Stimulated activated CD8-positive, alpha-beta memory T cell treated with anti-CD3 and anti-CD28 coated beads, Interleukin-4, amount 100 ng/mL, for 24 hours (primary cell): ENCODE measurements at places on chromosomes 16 and 17.

GRCh38 chr17:51263006-51263405, 2.7 kb downstream of the UTP18 start:
- no peak for DNase-seq

DNA sequence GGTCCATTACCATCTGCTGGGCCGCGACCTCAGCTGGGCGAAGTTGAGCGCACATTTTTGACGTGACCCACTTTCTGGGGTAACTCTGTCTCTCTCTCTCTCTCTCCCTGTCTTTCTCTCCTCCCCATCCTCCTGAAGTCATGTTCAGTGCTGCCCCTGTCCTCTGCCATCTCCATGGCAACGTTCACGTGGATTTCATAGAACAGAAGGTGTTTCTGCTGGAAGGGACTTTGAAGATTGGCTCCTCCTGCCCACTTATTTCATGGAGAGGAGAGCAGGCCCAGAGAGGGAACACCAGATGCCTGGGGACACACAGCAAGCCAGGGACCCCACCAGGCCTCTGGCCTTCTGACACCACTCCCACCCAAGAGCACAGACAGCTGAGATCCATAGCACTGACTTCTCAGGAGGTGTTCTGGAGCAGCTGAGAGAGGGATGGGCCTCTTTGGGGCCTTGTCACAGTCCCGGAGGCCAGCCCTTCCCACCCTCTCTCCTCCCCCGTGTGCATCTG, 4.2 kb upstream of the CCNF start:
- no peak for DNase-seq

GRCh38 chr17:41930009-41930832, at the start of gene ODAD4:
Gene ODAD4, plus strand, starts transcription at chr17:41930617. Its CDS starts 107 bp downstream, at chr17:41930724.
- DNase-seq = peak; percentile 95

DNA sequence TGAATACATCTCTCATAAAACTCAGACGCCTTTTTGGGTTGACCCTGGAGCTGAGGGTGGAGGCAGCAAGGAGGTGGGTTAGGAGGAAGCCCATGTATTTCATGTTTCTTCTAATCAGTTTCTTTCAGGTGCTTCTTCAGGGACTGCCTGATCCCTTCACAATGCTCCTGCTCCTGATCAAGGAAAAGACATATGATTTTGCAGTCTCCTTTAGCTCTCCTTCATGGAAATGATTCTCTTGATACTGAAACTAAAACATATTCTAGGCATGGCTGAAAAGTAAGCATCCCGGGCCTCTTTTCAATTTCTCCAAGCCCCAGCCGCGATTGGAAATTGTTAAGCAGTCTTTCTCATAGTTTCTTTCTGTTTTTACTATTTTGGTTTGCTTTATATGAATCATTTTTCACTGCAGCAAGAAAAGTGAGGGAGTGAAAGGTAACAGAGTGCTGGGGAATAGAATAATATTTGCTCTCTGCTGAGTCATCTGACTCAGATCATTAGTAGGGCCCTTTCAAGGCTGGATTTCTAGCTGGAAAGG, 730.7 kb downstream of the CDH11 start:
- no peak for DNase-seq

GRCh38 chr17:8572764-8573163, 57.8 kb downstream of the MYH10 start:
- no peak for DNase-seq

GRCh38 chr16:52271088-52271750, 275.7 kb downstream of the TOX3 start:
- no peak for DNase-seq

GRCh38 chr16:1674751-1675664, 3.1 kb upstream of the JPT2 start:
- no peak for DNase-seq

- no peak for DNase-seq
Observed at GRCh38 chr17:80822021-80822699, 169.5 kb upstream of the CHMP6 start.

GRCh38 chr16:57422026-57422944, 17.7 kb downstream of the CCL17 start:
- DNase-seq = no peak

DNA sequence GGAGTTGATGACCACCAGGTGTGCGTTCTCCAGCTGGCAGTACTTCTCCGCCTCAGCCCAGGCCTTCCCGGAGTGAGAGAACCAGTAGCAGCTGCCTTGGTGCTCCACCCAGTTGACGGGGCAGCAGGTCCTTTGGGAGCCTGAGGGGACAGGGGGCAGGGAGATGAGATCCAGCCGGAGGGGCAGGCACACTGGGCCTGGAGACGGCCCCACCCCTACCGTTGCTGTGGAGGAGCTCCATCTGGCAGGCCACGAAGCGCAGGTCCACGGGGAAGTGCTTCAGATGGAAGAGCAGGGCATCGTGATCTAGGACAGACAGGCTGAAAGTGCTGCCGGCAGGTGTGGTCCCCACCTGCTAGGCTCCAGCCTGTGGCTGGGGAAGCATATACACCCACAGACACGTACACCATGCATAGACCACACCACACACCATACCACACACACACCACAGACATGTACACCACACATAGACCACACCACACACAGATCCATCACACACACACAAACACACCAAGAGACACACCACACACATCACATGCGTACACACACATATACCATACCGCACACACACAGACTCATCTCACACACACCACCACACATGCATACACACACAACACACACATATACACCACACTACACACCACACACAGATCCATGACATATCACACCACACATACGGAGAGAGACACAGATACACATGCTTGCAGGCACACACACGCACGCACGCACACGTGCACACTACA, 7.4 kb downstream of the ASGR2 start:
- no peak for DNase-seq

DNA sequence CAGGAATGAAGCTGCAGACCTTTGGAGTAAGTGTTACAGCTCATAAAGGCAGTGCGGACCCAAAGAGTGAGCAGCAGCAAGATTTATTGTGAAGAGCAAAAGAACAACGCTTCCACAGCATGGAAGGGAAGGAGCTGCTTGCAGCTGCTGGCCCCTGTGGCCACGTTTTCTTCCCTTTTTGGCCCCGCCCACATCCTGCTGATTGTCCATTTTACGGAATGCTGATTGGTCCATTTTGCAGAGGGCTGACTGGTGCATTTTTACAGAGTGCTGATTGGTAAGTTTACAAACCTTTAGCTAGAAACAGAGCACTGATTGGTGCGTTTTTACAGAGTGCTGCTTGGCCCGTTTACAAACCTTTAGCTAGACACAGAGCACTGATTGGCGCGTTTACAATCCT, 841.5 kb downstream of the CDH11 start:
- no peak for DNase-seq

- no peak for DNase-seq
Observed at GRCh38 chr16:11536104-11536866, 50.4 kb downstream of the LITAF start.

GRCh38 chr17:41529491-41529915, 1.4 kb upstream of the KRT19 start:
- DNase-seq = no peak

GRCh38 chr17:78722246-78722761, 59.8 kb downstream of the CYTH1 start:
- DNase-seq = no peak

GRCh38 chr17:79057737-79058385, 16.8 kb upstream of the ENGASE start:
- no peak for DNase-seq

DNA sequence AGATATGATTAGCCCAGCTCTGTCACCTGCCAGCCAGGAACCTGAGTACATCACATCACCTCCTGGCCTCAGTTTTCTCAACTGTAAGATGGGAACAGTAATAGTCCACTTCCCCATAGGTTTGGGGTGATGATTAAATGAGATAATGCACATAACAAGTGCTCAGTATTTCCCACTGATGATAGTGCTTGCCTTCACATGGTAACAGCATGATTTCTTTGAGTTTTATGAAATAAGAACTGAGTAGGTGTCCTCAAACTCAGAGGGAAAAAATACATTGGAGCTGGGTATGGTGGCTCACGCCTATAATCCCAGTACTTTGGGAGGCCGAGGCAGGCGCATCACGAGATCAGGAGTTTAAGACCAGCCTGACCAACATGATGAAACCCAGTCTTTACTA, 30.1 kb upstream of the SNN start:
- DNase-seq = no peak

DNA sequence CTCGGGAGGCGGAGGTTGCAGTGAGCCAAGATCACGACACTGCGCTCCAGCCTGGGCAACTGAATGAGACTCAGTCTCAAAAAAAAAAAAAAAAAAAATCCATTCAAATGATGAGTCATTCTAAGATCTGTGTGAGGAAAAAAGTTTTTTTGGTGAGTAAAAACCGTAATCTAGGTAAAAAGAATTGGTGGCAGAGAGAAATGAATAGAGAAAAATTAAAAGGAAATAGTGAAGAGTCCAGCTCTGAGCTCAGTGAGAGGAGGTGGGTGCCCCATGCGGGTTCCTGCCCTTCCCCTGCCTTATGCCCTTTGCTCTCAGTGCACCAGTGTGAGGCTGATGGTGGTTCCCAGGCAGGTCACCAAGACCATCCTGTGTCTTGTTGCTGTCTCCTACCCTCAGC, 20.9 kb downstream of the GAN start:
- no peak for DNase-seq

GRCh38 chr16:82264756-82265155, 94.7 kb upstream of the MPHOSPH6 start:
- DNase-seq = no peak

GRCh38 chr17:50149417-50150353, 792 bp downstream of the PPP1R9B start:
- peak; percentile 39 for DNase-seq

- DNase-seq = no peak
Observed at GRCh38 chr16:14424595-14424994, 205.5 kb downstream of the PARN start.

DNA sequence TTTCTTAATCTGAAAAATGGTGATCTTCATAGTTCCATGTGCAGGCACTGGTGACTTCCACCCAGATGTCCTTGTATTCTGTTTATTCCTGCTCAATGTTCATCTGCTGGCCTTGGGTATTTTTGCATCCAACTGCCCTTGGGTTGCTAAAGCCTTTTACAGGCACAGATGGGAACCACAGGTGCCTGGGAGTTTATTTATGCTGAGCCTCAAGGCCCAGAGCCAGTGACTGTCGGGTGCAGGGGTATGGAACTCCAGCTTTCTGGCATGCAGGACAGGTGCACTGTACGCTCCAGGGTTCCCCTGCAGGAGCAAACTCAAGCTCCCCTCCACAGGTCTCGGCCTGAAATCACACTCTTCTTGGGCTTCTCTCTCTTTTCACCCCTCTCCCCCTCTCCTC, 22.3 kb downstream of the DYNLRB2 start:
- no peak for DNase-seq

- no peak for DNase-seq
Observed at GRCh38 chr17:80798595-80799537, 192.8 kb upstream of the CHMP6 start.

DNA sequence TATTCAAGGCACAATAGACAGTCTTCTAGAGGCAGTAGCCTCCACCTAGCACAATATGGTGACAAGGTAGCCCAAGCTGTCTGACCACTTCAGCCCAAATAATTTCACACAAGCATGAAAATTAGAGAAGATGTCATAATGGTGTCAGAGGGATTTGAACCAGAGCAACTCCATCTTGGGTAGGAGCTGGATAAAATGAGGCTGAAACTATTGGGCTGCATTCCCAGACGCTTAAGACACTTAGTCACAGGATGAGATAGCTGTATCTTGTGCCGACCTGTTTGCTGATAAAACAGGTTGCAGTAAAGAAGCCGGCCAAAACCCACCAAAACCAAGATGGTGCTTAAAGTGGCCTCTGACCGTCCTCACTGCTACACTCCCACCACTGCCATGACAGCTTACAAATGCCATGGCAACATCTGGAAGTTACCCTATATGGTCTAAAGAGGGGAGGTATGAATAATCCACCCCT, 192.6 kb downstream of the CPPED1 start:
- no peak for DNase-seq

DNA sequence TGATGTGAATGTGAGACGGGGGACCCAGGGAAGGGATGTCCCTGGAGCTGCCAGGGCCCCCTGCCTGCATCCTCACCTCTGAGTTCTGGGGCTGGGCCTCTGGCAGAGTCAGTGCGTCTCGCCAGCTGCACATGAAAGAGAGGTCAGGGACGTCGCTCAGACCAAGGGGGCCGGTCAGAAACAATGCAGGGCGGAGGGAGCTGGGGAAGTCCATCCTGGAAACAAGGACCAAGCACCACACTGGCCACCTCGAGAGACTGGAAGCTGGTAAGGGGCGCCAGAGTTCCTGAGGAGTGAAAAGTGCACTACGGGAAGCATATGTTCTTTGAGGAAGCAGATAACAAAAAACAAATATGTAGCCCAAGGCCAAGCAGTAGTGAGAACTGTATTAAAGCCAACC, 2.1 kb downstream of the TAF1C start:
- no peak for DNase-seq

GRCh38 chr16:8682551-8683259, 8.3 kb downstream of the ABAT start:
- no peak for DNase-seq

- no peak for DNase-seq
Observed at GRCh38 chr17:47875011-47875985, 20.7 kb upstream of the SP2 start.

DNA sequence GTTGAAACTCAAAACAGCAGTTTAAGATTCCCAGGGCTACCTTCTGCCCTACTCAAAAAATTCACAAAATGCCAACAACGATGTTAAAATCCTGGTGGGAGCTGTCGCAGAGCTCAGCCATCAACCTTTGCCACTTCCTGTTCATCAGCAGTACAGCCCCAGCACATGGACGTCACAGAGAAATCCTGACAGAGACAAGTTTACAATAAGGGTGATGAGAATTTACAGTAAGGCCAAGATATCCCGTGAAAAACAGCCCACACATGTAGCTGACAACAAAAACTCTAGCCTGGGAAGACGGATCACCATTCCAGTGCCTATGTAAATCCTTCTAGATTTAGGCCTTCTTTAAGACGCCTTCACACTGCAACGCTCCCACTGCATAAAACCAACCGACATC, 18.8 kb downstream of the USP22 start:
- no peak for DNase-seq

DNA sequence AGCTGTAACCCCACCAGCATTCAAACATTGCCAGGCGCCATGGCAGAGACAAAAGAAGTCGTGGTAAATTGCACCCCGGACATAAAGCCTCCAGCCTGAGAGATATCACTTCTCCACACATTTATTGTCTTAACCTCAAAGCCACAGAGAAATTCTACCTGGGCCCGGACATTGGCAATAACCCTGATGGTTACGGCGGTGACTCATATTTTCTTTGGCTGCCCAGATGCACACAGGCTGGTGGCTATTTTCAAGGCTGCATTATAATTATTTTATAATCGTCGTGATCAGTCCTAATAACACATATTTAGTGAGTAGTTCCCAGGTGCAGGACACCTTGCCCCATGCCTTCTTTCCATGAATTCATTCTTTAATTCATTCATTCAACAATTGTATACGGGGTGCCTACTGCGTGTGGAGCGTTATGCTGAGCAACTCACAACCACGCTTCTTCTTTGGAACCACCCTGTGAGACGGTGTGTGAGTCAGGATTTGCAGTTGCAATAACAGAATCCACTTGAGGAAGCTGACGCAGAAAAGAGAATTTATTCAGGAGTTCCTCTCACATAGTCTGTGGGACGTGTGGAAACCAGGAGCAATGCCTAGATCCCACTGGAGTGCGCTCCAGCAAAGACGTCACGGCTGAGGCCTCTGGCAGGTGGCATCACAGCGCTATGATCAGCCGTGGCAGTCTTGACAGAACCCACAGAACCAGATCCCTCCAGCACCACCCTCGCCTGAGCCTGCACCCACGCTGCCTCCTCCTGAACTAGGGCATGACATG, 245.7 kb downstream of the FOXL1 start:
- DNase-seq = no peak
